ENCODE measurements at places on chromosomes 2 and 18.

- no peak for DNase-seq
Observed at GRCh38 chr18:22816266-22817176, 116.6 kb upstream of the RBBP8 start.

DNA sequence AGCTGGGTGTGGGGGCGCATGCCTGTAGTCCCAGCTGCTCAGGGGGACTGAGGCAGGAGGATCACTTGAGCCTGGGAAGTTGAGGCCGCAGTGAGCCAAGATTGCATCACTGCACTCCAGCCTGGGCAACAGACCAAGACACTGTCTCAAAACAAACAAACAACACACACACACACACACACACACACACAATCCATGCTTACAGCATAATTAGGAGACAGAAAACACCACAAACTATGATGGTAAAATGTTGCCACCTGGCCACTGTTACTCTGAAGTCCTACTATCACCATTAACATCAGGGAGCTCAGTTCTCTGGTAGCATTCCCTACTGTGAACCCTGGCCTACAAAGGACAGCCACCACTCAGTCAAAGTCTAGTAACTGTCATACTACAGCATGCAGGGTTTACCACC is 18.3 kb downstream of the DNPEP start:
- no peak for DNase-seq

DNA sequence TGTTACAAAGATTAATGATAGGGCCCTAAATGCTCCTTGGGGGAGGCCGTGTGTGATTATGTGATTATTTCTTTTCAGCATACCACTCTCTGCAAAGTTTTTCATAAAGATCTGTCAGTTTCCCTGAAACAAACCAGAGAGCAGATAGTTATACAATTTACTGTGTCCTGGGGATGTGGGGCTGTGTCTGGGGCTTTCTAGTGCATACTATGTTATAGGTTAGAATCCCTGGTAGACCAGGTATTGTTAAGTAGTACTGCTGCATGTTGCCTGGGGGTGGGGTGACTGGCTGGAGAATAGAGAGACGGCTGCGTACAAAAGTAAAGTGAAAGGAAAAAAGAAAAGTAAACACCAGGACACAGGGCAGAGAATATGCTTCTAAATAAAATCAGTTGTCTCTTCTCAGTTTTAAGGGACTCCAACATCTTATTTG is 3.3 kb upstream of the CCBE1 start:
- DNase-seq: no peak

DNA sequence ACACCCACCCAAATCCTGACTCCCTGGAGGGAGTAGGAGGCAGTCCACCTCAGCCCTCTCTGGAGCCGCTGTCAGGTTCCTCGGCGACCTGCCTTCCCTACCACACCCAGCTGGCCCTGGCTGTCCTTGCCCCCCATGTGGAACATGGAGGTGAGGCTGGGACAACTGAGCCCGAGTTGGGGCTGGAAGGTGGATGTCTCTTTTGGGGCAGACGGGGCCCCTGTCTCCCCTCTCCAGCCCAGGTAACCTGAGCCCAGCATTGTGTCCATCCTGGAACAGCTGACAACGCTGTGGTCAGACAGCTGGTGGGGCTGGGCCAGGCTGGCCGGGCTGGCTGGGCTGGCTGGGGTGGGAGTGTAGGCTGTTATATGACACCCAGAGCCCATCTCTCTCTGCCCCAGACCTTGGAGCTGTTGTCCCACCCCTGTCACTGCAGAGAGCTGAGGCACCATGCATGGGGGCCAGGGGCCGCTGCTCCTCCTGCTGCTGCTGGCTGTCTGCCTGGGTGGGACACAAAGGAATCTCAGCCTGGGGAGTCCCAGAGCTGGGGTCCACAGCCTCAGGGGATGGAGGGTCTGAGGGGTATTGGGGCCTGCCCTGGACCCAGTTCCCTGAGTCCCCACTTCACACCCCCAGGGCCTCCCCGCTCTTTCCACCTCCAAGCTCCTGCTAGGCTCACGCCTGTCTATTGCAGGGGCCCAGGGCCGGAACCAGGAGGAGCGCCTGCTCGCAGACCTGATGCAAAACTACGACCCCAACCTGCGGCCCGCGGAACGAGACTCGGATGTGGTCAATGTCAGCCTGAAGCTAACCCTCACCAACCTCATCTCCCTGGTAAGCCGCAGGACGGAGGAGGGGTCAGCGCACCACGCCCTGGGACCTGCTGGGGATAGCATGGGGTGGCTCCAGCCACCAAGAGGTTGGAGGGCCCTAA is at the start of gene CHRNG:
Gene CHRNG, plus strand, starts transcription at position 395 of the 934 bp plus-strand sequence. Its CDS starts 56 bp downstream, at position 451.
- DNase-seq: no peak

- no peak for DNase-seq
Observed at GRCh38 chr2:236633775-236634560, 64.3 kb downstream of the ACKR3 start.

DNA sequence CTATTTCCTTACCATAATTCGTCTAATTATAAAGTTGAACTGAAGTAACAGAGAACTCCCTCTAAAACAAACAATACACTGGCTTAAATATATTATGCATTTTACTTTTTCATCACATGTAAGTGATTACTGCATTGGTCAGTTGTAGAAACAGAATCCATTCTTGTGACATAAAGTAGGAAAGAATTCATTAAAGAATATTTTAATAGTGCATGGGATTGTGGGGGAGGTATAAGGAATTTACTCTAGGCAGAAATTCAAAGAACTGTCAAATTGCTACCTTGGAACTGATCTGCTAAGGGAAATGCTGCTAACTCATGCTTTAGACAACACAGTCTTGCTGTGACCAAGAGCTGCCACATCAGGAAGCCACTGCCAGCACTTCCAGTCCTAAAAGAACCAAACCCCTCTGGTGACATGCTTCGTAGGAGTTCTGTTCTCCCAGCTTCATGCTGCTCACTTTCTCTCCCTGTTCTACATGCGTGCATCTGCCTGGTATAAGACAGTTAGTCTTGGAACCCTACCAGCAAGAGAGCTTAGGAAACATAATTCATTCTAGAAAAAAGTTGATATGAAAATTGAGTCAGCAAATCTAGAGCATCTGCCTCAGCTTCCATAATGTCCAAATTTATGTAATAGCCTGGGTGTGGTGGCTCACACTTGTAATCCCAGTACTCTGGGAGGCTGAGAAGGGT is 1137.6 kb upstream of the NXPH2 start:
- no peak for DNase-seq

DNA sequence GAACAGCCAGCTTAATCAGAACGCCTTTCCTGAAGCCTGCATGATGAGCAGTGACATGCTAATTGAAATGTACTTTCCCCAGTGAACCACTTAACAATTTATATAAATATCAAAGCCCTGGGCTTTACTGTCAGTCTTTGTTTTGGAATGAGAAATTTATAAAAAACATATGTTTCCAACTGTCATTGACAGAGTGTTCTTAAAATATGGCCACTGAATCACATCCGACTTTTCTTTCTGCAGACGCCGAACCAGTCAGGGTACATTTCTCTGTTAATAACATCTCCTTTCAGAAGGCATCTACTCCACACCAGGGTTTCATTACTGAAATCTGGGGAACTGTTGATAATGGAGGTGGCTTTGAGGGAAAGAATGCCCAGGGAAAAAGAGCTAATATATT is 343.7 kb downstream of the INSIG2 start:
- DNase-seq: no peak
